Nephron progenitor cell (in vitro differentiated cells): ENCODE measurements at places on chromosomes 6 and 20.

DNA sequence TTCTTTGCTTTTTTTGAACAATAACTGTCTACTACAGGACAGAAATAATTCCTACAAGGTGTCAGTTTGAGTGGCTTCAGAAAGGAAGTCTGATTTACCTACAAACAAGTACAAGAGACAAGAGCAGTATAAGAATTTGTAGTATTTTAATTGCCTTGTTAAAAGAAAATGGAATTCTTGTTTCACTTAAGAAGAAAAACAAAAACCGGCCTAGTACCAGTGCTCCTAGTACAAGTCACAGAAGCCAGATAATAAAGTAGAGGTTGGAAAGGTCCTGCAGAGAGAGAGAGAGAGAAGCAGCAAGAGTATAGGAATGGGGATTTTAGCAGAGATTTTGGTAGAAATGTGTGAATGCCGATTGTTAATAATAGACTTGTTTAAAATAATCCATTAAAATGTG, 6.4 kb downstream of the TAB2 start:
- DNase-seq, result no peak

- no peak for DNase-seq
Observed at GRCh38 chr6:2635911-2636310, 114.8 kb downstream of the MYLK4 start.

DNA sequence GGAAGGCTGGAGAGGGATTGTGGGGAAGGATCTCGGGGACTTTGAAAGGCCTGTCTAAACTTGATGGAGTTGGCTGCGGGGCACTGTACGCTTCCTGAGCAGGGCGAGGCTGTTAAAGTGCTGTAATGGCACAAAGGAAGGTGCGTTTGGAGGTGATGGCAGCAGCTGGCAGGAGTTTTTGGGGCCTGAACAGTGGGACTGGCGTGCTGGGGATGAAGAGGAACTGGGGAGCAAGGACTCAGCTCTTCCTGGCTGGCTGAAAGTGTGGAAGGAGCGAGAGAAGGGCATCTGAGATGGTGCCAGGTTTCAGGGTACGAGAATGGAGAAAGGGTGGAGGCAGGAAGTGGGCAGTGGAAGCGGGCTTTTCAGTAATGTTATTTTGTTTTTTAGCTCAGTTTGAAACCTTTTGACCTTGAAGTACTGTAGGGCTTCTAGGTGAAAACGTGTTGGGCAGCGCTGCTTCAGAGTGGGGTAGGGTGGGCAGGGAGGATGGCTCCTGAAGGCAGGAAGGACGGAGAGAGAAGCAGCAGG, 8.0 kb downstream of the TMEM181 start:
- DNase-seq, result no peak

DNA sequence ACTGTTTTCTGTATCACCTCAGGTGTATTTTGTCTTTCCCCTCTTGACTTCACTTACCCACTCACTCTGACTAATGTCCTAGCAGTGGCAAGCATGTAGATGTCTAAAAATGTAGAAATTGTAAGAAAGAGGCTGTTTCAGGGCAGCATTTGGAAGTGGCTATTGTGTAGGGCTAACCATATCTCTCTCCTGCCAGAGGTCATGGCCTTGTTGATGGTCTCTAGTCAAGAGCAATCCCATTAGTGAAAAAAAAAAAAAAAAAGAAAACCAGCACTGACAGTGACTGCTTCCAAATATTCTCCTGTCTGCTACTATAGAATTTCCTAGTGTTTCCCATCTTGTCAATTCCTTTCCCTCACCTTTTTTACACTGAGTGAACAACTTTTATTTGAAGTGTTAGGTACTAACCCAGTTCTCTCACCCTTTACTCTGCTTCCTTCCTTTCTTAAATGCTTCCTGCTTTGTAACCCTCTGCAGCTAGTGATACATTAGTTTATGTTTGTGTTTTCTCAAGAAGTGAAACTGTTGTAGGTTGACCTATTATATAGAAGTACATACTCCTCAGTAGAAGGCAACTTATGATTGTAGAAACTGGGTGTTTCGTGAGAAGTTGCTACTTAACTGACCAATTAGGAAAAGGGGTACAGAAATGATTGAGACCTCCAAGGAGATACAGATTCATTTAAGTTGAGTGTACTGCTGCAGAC, 174.1 kb upstream of the PTPRK start:
- DNase-seq, result no peak

DNA sequence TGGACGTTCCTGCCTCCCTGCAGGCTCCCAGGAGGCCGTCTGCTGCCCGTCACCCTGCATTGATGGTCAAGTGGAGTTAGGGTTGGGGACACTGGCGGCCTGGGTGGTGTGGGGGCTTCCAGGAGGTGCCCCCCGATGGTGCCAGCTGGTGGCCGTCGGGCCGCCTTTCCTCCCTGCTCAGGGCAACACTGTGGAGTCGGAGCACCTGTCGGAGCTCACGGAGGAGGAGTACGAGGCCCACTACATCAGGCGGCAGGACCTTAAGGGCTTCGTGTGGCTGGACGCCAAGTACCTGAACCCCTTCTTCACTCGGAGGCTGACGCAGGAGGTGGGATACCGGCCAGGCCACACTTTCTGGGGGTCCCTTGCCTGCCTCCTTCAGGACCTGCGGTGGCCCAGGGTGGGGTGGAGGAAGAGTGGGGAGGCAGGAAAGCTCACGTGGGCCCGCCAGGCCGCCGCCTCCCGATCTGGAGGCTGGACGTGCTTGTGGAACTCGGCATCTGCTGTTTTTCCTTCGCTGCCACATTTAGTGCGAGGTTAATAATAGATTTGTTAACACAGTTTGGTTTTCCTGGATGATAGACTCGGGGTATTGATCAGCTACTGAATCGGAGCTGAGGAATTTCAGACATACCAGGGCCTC, 28.6 kb downstream of the SPATA2 start:
- DNase-seq, result no peak

DNA sequence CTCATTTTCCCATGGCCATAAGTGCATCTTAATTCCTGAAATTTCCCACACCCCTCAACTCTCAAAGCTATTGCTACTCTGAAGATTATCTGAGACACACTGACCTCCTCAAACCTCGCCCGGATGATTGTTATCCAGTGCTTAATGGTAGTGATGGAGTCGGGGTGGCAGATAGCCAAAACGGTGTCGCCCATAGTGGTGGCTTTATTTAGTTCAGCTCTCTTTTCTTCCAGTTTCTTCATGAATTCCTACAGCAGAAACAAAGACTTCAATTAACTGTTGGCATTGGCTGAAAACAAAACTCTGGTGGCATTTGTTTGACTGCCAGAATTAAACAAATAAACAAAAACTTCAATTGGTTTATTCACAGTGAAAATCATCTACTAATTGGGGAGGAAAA, 165.4 kb downstream of the DST start:
- no peak for DNase-seq

GRCh38 chr6:22880686-22881433, 311.5 kb downstream of the HDGFL1 start:
- no peak for DNase-seq

DNA sequence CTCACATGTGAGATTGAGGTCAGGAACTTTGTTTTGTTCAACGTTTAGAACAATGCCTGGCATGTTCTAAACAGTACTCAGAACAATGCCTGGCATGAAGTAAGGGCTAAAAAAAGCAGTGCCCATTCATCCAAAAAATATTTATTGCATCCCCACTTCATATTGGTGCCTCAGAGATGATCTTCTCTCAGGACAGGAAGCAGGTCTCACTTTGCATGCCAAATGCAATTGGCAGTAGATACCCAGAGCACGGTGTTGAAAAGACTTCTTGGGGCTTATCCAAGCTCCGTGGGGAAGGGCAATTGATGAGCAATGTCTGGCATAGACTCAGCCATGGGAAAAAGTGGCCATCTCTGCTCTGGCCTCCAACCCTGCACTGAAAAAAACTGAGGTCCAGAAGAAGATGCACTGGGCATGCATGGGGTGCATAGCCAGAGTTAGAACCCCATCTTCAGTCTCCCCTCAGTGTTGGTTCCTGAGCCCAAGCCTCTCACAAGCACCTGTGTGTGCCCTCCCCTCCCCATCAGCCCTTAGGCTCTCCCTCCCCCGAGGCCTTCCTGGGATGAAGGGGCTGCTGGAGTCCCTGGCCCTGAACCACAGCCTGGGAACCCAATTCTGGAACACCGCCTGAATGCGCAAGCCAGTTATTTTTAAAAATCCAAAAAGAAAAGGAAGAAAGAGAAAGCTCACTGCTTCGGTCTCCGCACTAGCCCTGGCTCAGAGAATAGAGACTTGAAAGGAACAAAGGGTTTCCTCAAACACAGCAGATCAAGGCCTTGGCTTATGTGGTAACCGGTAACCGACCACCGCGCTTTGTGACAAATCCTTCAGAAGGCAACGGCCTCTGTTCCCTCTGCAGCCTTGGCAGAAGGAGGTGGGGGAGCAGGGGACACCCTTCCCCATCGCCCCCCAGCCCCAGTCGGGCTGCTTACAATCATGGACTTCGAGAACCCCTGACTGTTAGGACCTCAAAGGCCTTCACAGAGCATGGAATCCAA, 78.5 kb upstream of the SIRPA start:
- no peak for DNase-seq

GRCh38 chr6:54698974-54699373, 147.6 kb upstream of the FAM83B start:
- no peak for DNase-seq

DNA sequence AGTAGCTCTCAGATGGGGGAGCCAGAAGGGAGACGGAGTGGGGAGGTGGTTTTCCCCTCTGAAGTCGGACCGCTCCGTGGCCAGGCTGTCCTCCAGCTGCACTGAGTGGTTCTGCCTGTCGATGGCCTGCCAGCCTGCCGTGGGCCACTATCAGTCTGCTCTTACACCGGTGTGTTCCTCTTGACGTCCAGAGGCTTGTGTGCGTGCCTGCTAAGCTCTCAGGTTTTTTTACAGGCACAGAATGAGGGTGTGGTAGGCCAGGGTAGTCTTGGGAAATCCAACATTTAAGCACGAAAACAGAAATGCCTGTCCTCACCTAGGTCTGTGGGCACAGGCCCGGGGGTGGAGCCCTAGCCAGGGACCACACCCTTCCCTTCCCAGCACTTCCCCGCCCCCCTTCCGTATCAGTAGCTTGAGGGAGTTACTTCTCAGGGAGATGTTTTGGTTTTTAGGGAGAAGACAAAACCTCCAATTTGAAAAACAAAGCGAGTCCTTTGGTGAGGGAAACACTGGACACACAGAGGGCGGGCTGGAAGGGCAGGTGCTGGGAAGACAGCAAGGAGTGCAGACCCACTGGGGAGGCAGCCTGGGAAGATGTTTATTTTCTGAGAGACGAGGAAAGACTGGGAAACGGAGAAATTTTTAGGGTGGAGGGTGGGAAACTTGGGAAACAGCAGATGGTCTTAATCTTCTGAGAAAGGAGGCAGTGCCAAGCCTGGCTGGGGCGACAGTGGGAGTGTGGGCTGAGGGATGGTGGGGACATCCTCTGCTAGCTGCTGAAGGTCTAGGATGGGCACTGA, 106.5 kb downstream of the LY86 start:
- no peak for DNase-seq

GRCh38 chr6:9927275-9927674, 487.6 kb downstream of the TFAP2A start:
- no peak for DNase-seq
